Activated CD4-positive, alpha-beta T cell treated with anti-CD3 and anti-CD28 coated beads for 36 hours (primary cell): ENCODE measurements at places on chromosomes 7 and 10.

- H3K27me3 ChIP-seq = no peaks in the 10 kb centered on the region
- H3K36me3 ChIP-seq = peaks cover 8% of the 10 kb centered on the region
Measured at GRCh38 chr7:112449353-112449752, 907 bp upstream of the IFRD1 start.

- H3K4me3 ChIP-seq = no peak overlapping the region
- peak; percentile 15 for DNase-seq
- H3K4me1 ChIP-seq = peaks cover 15% of the 10 kb centered on the region
- peaks cover 7% of the 10 kb centered on the region for H3K27me3 ChIP-seq
- no peak overlapping the region for H3K27ac ChIP-seq
Measured at GRCh38 chr10:70584909-70585544, 17.5 kb downstream of the PRF1 start.

DNA sequence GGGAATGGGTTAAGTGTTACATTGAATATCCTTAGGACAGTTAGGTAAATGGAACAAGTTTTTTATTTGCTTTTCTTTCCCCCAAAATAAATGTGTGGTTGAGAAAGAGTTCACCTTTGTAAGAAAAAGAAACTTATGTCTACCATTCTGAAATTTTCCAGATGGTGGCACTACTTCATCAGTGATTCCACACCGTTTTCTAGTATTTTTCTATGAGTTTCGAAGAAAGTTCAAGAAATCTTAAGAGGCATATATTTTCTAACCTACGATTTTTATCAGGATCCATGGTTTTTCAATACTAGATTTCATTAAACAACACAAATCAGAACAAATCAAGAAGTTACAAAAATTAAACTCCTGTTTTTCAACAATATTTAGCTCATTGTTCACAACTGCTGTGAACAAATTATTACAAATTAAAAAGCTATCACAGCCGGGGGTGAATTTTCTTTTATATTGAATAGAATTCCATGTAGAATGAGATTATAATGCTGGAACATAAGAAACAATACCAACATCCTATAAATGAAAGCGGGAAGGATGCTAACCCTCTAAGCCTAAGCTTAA lies 163.1 kb upstream of the NPVF start:
- no peak for DNase-seq
- H3K36me3 ChIP-seq = no peaks in the 10 kb centered on the region
- no peak overlapping the region for H3K4me3 ChIP-seq
- H3K27me3 ChIP-seq = peaks cover 2% of the 10 kb centered on the region

GRCh38 chr7:75599244-75599781 lies 107.2 kb downstream of the SPDYE5 start:
- DNase-seq = no peak
- H3K4me1 ChIP-seq = peaks cover 21% of the 10 kb centered on the region
- H3K4me3 ChIP-seq = no peak overlapping the region
- H3K27me3 ChIP-seq = no peaks in the 10 kb centered on the region
- no peak overlapping the region for H3K27ac ChIP-seq
- no peaks in the 10 kb centered on the region for H3K36me3 ChIP-seq

DNA sequence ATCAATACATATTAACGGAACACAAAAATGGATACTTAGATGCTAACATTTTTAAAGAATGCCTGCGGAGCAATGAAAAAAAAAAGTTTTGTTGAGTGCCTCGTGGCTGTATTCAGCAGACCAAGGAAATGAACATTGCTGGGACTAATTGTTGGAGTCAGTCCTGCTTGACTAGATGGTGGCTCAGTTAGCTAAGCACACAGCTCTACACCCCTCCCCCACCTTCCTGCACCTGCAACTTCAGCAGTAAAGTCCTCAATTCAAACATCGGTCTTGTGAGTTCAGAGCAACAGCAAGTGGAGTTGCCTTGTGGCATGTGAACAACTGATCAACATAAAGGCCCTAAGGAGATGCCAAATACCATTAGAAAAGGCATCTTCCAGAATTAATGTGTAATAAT lies 326.0 kb upstream of the NPSR1 start:
- no peak overlapping the region for H3K4me3 ChIP-seq
- H3K27me3 ChIP-seq = peaks cover 2% of the 10 kb centered on the region
- H3K27ac ChIP-seq = no peak overlapping the region
- H3K36me3 ChIP-seq = no peaks in the 10 kb centered on the region
